ENCODE measurements at places on chromosomes 13 and 19.

DNA sequence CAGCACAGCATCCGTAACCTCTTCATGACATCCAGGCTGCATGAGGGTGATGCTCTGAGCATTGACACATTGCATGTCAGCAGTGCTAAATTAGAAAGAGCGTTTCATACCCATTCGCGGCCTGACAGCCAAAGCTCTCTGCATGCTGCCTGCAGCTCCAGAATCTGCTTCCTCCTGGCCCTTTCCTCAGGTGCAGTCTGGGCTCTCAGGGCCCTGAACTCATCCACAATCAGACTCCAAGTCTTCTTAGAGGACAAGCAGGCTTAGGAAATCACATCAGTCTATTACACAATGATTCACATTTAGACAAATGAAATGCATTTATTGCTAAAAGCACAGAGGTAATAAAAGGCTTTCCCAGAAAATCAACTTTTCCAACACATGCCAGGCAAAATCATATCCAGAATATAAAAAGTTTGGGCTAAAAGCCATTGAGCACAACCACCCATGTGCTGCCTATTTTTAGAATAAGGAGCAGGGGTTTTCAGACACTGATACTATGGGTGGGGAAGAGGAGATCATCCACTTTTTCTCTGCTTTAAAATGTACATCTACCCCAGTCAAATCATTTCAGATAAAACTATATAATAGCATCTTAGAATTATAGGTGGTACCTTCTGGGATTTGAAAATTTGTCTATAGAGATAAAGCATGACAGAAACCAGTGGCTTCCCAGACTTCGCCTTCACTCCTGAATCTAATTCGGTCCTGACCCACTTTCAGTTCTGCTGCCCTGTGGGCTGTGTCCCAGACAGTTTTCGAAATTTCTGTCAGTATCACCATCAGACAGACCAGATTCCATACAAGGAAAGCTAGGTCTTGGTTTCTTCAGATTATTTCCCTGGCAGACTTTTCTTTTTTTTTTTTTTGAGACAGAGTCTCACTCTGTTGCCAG lies 109.3 kb downstream of the COL4A2 start:
- DNase-seq, result no peak

GRCh38 chr19:567296-567900 lies 5.0 kb upstream of the BSG start:
- no peak for DNase-seq

DNA sequence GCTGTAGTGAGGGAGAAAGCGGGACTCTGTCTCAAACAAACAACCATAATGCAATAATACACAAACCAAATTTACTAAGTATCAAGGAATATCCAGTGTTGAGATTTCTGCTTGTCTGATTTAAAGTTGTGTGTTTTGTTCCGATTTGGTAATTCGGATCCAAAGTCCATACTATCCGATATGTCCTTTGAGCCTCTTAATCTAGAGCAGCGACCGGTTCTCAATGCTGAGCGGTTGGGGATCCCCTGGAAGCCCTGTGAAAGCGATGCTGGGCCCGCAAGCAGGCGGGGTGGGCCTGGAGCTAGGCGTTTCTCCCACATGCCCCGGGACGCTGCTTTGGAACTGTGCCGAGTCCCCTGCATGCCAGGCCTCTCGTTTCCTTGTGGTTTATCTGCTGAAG lies 20.2 kb downstream of the C19orf44 start:
- DNase-seq, result no peak

DNA sequence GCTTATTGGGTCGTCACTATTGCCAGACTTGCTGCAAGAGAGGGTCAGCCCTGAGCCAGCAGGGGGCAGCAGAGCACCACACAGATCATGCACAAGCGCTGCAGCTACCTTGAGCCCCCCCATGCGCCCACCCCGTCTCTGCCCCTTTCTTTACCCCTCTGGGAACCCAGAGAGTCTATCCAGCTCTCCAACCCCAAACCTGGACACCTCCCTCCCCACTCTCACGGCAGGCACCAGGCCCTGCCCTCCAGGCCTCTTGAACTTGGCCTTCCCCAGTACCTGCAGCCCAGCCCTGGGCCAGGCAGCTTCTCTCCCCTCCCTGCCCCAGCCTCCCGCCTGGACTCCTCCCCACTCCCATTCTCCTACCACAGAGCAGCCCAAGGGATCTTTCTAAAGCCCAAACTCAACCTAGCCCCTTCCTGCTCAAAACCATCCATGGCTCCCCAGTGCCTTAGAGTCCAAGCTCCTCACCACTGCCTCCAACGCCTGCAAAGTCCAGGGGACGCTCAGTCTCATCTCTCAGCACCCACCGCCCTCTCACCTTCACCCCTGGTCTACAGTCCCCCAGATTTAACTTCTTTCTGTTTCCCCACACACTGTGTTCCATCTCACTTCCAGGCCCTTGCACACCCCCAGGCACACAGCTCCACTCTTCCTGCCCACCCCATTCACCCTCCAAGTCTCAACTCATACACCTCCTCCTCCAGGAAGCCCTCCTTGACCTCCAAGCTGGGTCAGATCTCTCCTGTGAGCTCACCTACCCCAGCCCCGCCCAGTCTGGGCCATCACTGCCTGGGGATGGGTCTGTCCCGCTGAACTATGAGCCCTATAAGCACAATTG lies 9.4 kb upstream of the CEACAM16 start:
- DNase-seq, result peak; percentile 77

DNA sequence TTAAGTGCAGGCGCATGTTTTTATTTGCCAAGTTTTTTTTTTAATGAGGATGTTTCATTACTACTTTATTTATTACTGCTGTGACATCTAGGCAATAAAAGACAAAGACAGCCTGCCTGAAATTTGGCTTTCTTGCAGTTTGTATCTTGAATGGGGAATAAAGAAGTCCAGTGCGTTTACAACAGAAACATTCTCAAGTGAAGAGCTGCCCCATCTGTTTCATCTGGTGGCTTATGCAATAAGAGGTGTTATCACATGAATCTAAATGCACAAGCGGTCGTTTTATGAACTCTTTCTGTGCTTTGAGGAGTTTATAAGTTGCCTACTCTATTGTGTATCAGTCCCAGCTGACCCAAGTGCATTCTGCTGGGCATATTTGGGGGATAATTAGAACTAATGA lies 12.6 kb upstream of the MAB21L1 start:
- DNase-seq, result no peak

GRCh38 chr19:19649580-19649995 lies 6.1 kb upstream of the GMIP start:
- DNase-seq, result no peak

DNA sequence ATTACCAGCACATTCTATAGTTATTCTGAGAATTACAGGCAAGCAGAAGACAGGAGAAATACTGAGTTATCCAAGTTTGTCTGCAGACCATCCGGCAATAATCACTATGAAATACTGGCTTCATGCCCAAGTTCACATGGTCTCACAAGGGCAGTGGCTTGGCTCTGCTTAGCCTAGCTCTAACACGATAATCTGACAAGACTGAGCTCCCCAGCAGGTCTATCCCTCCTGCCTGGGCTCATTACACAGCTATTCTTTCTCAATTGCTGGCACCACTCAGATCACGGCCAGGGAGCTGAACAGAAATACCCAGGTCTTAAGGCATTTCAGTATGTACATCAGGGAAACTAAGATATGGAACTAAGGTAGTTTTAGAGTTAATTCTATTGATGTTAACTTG lies 361.6 kb upstream of the PCDH20 start:
- DNase-seq, result no peak

GRCh38 chr13:35961461-35962220 lies 169.5 kb downstream of the DCLK1 start:
- DNase-seq, result no peak

GRCh38 chr13:43510956-43511901 lies 275.5 kb downstream of the ENOX1 start:
- DNase-seq, result no peak

DNA sequence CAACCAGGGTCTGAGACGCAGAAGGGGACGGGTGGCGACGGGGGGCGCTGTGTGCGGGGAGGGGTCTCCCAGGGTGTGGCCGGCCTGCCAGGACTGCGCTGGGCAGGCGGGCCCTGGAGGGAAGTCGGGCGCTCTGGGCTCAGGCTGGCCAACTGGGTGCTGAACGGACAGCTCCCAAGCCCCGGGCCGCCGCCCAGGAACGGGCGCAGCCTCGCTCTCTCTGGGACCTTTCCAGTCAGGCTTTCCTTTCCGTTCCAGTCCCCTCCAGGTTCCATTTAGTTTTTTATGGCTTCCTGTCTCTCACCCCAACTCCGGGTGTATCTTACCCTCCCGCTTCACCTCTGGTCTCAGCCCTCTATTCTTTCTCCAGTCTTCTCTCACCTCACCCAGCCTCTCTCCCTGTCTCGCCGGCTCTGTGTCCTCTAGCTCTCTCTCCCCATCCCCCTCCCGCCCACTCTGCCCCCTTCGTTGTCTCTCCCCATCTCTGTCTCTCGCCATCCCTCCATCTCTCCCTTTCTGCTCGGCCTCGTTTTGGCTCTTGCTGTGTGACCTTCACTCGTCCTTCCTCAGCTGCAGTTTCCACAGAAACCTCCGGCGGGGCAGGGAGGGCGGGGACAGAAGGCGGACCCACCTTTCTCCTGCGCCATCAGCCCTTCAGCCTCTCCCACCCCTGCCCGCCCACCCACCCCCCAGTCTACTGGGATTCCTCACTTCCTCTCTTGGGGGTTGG lies 3.3 kb upstream of the ATP1A3 start:
- peak; percentile 35 for DNase-seq

DNA sequence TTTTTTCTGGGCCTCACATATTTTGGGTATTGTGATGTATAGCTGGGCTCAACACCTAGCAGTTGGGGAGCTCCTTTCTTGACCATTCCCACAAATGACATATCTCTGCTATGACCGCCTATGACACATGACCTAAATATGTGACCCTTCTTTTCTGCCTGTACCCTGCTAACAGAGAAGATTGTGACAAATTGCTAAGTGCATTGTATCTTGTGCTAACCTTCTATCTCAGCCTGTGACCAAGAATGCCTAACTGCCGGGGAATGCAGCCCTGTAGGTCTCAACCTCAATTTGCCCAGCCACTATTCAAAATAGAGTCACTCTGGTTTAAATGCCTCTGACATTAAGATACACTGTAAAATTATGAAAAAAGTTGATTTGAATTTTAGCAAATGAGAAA lies 6.8 kb upstream of the ZNF429 start:
- no peak for DNase-seq

All from stimulated activated CD4-positive, alpha-beta T cell treated with anti-CD3 and anti-CD28 coated beads, Interleukin-4, amount 100 ng/mL, for 48 hours (primary cell).